Chondrocyte (in vitro differentiated cells): ENCODE measurements at places on chromosomes 2 and 18.

DNA sequence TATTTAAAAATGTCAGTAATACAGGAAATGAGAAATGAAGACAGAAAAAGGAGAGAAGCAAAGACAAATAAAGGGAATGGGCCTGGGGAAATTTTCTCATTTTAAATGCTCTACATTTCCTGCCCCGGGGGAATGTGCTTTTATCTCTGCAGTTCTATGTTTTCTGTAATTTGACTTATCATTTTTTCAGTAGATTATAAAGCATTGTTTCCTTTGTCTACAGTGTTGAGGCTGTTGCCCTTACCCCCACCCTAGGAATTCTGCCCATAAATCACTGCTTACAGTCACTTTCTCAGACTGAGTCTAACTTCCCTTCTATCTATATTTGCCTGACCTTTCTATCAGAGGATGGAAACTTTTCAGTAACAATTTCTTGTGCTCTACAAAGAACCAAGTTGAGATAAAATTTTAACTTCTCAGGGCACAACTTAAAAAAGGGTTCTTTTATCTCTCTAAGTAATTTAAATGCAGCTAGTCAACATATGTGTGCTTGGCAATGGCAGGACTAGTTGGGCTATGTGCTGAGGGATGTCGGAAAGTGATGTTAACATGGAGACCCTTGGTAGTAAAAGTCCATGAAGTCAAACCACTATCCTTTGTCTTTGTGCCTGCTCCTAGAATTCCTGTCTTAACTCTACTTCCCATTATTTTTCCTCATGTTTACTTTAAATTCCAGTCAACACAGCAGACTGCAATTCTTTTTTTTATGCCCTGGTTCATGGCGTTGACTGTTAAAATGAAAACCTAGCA is 146.5 kb upstream of the MMADHC start:
- DNase-seq = no peak

GRCh38 chr18:61595615-61596251 is 262.5 kb downstream of the CDH20 start:
- no peak for DNase-seq

- no peak for DNase-seq
Measured at GRCh38 chr2:169129703-169130243, 60.4 kb downstream of the DHRS9 start.

- DNase-seq = peak; percentile 38
Measured at GRCh38 chr2:71545572-71546274, 92.4 kb downstream of the DYSF start.

GRCh38 chr2:143856978-143857377 is 662.9 kb downstream of the ZEB2 start:
- no peak for DNase-seq

DNA sequence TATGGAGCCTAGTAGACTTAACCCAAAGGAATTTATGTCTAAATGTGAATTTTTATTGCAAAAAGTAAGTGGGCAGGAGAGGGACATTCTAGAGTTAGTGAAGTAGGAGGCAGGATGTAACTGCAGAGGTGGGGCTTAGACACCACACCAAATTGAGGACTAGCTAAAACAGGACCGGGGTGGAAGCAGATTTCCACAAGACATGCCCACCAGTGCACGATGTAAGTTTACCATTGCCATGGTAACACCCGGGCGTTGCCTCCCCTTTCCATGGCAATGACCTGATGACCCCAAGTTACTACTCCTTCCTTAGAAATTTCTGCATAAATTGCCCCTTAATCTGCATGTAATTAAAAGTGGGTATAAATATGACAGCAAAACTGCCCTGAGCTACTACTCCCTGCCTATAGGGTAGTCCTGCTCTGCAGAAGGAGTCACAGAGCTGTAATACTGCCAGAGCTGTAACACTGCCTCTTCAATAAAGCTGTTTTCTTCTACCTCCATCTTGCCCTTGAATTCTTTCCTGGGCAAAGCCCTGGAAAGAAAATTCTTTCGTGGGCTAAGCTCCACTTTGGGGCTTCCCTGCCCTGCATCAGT is 509.7 kb downstream of the ERBB4 start:
- DNase-seq = no peak

DNA sequence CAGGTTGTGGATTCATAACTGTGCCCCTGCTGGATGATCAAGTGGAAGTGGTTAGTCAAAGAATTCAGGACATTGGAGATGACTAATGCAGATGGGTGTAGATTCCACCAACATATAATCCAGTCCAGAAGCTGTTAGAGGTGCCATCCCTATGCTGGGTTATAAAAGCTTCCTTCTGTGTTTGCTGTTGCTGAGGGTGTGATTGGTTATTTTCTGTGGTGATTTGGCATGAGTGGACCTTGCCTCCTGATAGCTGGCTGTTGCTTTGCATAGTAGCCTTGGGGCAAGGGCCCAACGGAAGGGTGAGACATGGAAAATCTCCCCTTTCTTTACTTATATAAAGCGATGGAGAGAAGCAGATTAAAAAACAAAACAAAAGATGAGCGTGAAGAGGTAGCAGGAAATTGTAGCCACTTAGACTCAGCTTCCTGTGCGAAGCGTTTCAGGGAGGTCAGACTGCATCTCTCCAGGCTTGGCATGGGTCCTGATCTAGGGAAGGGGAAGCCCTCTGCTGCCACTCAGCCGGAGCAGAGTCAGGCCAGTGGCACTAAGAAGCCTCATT is 190.4 kb downstream of the FMNL2 start:
- DNase-seq = no peak

DNA sequence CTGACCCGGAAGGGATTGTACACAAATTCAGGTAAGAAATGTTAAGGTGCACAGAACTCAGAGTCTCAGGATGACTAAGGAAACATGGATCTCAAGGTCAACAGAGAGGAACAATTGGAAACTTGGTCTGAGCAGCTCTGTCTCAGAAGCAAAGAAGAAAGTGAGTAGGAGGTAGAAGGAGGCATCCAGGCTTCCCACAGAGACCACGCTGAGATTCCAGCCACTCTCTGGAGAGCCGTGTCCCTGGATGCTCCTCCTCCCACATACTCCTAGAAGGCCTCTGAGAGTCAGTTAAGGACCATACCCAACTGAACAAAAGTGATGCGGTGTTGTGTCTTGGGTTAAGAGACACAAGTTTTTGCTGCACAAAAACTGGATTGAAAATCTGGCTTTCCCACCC is 8.6 kb upstream of the PLB1 start:
- DNase-seq = no peak

- DNase-seq = no peak
Measured at GRCh38 chr2:174901075-174901474, 104.1 kb downstream of the CHN1 start.

DNA sequence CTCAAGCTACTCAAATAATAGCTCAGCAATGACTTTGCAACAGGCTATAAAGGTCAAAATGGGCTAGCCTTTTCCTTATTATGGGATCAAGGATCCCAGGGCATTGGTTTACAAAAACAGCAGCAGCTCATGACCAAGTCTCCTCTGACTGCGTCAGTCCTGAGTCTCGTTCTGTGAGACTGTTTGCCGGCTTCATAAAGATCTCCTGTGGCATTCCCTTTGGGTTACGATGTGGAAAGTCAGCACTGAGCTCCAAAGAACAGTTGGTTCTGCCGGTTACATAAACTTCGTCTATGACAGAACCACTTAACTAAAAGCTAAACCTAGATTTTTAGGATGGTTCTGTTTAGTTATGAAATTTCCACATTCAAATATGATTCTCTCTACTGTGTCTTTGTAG is 674.9 kb downstream of the ZEB2 start:
- DNase-seq = no peak

GRCh38 chr2:78928502-78928901 is 97.0 kb upstream of the REG3G start:
- no peak for DNase-seq

GRCh38 chr18:1746131-1746530 is 825.2 kb downstream of the METTL4 start:
- no peak for DNase-seq

DNA sequence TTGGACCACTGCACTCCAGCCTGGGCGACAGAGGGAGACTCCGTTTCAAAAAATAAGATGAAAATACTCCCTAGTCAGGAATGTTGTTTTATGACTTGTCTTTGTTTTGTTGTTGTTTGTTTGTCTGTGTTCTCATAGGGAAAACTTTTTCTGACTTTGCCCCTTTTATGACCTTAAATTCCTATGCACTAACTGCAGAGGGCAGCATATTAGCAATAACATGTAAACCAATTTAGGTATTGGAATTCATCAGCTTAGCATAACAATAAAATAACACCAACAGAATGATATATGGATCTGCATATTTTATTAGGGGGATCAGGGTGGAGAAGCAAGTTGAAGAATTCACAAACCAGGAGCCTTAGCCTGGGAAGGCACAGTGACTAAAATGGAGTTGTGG is 631.5 kb downstream of the SUCLG1 start:
- no peak for DNase-seq

DNA sequence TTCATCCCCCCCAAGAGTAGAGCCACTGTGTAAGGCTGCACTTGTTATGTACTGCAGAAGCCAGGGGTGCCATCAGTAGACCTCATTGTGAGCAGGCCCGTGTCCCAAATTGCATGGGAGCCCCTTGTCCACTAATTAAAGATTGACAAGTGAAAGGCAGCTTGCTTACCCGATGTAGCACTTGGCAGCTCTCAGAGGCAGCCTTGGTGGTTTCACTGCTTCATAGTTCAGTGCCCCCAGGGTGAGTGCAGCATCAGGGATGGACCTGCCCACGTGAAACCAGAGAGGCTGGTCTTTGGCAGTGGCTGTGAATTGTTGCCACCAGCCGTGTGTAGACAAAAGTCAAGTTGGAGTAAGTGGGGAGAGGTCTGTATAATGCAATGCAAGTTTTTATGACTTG is 13.3 kb downstream of the TUBB6 start:
- no peak for DNase-seq

DNA sequence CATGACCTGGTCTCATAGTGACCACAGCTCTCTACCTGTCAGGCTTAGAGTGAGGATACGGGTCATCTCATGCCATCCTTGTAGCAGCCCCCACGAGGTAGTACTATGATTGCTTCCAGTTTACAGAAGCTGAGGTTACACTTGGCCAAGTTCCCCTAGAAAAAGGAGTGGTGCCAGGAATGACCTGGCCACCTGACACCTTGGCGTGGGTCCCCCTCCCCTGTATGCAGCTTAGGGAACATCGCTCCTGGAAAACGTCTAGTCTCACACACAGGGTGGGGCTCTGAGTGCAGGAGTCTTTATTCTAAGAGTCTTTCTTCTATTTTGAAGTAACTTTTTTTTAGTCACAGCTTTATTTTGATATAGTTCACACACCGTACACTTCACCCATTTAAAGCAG is 14.8 kb downstream of the NPPC start:
- DNase-seq = peak; percentile 9

- no peak for DNase-seq
Measured at GRCh38 chr2:187424146-187424545, 23.9 kb downstream of the CALCRL start.

DNA sequence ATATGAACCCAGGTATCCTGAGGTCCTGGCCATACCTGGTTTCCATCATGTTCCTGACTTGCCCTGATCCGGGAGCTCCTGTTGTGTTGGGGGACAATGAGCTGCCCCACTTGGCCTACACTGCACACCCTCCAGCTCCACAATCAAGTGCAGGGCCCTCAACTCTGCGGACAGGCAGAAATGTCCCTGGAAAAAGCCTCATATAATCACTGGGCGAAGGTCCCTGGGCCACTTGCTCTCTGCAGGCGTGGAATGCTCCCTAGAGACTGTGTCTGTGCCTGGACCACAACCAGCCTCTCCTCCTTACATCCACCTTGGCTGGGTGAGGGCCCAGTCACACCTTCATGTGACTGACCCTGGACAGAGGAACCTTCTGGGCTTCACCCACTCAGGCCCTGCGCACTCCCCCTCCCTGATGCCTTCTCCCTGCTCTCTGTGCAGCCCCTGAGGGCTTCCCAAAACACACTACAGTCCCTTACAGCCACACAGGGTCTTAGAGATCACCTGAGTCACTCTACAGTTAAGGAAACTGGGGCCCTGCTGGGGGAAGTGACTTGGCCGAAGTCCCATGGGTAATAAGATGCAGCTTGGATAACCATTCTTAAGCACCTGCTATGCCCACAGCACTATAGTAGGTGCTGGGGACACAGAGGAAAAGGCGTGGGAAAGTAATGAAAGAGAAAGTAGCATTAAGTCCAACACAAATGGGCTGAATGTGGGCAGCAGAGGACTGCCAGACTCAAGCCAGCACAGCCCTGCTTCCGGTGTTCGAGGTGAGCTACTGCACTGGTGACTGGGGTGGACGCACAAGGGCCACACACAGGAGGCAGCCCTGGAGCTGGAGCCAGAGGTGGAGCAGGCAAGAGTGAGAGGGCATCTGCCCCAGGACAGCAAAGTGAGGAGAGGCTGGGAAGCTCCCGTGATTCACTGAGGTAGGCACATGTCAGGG is 9.8 kb downstream of the BOLA3 start:
- no peak for DNase-seq

- DNase-seq = no peak
Measured at GRCh38 chr2:145374165-145374564, 854.2 kb upstream of the ZEB2 start.

GRCh38 chr2:667332-667999 is 9.7 kb downstream of the TMEM18 start:
- DNase-seq = no peak

DNA sequence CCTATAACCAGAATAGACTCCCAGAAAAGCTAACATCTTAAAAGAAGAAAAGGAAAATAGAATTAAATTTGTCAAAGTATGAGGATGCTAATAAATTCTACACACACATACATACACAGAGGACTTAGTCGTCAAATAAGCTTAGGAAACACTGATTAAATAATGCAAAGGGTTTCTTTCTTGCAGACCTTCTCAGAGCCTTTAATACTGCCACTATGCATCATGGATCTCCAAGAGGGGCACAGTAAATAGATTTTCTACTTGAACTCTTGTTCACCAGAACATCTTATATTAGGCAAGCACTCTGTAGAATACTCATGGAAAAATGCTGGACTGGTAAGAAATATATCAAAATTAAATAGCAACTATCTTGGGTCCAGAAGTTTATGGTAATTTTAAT is 69.4 kb downstream of the ANKRD44 start:
- DNase-seq = no peak

DNA sequence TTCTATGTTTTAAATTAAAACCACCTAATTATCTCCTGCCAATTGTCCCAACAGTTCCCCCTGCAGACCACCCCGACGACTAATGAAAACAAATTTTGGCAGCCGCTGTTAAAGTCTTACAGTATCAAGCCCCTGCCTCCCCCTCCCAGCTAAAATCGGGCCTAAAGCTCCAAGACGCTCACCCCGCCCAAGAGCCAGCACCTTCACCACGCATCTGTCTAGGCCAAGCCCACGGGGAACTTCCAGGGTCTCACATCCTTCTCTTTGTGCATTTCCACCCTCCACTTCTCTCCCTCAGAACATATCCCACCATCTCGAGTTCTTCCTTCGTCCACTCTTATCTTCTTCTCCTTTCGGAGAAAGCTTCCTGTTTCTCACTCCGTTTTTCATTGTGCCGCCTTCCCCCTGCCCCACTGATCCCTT is 445 bp downstream of the PRPF40A start:
- no peak for DNase-seq

GRCh38 chr18:80074183-80074582 is 34.9 kb upstream of the ADNP2 start:
- DNase-seq = no peak

GRCh38 chr2:119156105-119156890 is 2.3 kb downstream of the C1QL2 start:
- DNase-seq = no peak

GRCh38 chr2:118936936-118937335 is 5.1 kb upstream of the MARCO start:
- DNase-seq = no peak

GRCh38 chr2:68390114-68390513 is 25.0 kb downstream of the PLEK start:
- DNase-seq = no peak
